ENCODE measurements at places on chromosomes 1 and 21.

GRCh38 chr1:160777486-160778089 is 18.4 kb upstream of the LY9 start:
- DNase-seq, result no peak

- DNase-seq, result no peak
Measured at GRCh38 chr1:204662530-204662929, 23.0 kb downstream of the LRRN2 start.

DNA sequence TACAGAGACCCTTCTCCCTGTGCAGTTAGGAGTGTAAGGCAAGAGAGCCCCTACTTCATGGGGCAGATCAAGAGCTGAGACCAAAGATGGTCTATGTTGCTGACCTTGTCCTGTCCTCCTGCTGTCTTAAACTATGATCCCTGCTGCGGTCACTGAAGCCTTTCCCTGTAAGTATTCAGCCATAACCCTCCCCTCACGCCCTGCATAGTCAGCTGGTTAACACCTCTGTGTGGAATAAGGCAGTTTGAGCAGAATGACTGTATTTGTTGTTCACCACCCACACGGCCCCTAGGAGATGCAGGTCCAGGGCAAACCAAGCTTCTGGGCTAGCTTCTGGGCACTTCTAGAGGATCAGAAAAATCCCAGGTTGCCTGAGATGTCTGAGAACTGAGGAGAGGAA is 356 bp downstream of the TSPAN1 start:
- DNase-seq, result no peak

DNA sequence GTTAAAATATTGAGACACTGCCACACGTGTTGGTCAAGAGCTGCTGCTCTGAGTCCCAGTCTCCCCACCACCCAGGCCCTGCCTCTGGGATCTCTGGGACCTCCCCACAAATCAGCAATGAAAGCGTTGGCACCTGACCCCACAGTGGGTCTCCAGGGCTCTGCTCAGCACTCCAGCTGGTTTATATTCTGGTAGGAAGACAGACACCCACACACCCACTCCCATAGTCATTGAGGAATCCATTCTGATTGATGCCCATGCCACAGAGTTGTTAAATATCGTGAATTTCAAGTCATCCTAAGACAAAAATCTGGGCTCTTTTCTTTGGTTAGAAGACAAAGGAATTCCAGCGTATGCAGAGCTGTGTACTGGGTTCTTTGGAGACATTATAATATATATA is 91.6 kb downstream of the KIF26B start:
- no peak for DNase-seq

GRCh38 chr1:30524840-30525617 is 198.4 kb downstream of the MATN1 start:
- DNase-seq, result no peak

DNA sequence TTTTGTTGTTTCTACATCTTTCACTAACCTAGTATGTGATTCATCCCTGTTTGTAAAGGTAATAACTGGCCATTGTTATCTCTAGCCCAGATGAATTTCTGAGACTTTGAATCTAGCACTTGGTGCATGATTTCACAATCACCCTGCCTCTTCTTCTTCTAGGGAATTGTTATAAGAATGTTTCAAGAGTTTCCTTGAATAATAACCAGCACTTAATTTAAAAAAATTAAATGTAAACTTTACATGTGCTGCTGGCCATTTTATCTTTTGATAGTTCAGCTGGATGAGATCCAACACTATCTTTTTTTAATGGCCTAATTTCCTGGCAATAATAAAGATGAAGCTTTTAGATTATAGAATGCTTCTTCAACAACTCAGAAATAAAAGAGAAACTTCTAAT is 31.8 kb downstream of the UBE2U start:
- DNase-seq, result no peak

- DNase-seq, result no peak
Measured at GRCh38 chr1:20586953-20587660, 1.8 kb upstream of the CDA start.

GRCh38 chr1:110888049-110888448 is 15.1 kb downstream of the CD53 start:
- no peak for DNase-seq

DNA sequence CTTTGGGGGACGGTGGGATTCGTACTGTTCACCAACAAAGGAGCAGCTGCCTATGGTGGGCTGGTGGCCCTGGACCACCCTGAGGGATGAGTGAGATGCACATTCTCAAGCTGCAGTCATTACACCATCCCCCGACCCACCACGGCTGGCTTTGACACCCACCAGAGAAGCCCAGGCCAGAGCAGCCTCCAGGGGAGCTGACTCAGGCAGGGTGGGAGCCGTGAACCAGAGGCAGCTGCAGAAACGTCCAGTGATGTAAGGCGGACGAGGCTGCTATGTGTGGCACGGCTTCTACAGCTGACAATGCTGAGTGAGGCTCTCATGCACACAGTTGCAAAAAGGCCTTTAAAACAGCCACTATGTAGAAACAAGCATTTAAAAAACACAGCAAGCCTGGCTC is 40.1 kb downstream of the CHAF1B start:
- DNase-seq, result no peak

DNA sequence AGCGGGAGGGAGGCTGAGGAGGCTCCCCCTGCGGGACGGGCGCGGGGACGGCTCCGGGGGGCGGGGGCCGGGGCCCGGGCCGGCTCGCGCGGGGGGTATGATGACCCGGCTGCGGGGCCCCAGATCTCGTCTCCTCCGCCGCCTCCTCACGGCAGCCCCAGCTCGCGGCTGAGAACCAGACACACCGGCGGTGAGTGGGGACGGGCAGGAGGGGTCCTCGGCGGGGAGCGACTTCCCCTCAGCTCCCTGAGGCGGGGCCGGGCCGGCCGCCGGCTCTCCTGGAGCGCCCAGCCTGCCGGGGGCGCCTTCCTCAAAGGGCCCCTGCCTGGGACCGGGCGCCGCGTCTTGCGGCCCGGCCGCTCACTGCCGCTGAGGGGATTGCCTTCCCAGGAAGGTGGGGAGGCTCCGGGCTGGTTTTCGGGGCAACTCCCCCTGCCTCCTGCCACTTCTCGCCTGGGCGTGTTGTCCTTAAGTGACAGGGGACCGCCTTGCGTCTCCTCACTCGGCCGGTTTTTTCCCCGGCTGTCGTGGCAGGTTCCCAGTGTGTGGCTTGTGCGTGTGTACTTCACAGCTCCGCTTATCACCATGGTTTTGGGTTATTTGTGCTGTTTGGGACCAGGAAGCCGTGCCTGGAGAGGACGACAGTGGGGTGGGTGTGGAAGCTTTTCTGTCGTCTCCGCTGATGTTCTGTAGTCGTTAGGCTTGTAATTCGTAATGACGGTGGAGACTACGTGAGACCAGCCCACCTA is 800 bp downstream of the HIPK1 start:
- peak; percentile 40 for DNase-seq

DNA sequence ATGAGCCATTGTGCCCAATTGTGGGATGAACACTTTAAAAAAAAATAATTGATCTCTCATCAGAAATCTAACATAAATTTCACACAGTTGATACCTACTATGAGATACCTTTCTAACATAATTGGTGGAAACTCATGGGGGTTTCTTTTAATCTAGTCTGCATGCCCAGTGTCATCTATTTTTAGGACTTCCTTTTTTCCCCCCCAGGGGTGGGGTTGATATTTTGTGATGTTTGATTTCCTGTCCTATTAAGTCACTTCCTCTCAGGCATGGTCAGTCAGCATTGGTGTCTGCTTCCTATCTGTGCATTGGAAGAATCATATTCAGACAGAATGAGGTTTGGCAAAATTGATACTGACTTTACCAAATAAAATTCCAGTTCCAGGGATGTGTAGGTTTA is 21.5 kb downstream of the NFYC start:
- no peak for DNase-seq

GRCh38 chr1:43058056-43058455 is 99.4 kb upstream of the SLC2A1 start:
- no peak for DNase-seq

DNA sequence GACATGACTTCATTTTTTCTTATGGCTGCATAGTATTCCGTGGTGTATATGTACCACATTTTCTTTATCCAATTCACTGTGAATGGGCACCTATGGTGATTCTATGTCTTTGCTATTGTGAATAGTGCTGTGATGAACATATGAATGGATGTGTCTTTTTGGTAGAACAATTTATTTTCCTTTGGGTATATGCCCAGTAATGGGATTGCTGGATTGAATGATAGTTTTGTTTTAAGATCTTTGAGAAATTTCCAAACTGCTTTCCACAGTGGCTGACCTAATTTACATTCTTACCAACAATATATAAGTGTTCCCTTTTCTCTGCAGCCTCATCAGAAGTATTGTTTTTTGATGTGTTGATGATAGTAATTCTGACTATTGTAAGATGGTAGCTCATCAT is 361.7 kb upstream of the SGIP1 start:
- no peak for DNase-seq

DNA sequence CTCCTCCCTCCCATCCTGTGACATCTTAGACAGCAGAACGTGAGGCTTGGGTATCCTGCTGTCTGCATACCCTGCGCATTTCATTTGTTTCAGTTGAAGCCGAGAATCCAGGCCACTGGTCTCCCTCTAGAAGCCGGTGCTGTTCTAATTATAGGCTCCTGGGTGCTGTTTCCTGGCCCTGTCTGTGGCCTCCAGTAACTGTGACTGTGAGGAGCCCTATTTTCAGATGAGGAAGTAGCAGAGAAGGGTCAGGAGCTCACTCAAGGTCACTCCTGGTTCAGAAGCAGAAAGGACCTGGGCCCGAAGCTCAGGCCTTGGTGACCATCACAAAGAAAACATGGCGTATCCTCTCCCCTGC is 24.0 kb downstream of the COQ8A start:
- no peak for DNase-seq

DNA sequence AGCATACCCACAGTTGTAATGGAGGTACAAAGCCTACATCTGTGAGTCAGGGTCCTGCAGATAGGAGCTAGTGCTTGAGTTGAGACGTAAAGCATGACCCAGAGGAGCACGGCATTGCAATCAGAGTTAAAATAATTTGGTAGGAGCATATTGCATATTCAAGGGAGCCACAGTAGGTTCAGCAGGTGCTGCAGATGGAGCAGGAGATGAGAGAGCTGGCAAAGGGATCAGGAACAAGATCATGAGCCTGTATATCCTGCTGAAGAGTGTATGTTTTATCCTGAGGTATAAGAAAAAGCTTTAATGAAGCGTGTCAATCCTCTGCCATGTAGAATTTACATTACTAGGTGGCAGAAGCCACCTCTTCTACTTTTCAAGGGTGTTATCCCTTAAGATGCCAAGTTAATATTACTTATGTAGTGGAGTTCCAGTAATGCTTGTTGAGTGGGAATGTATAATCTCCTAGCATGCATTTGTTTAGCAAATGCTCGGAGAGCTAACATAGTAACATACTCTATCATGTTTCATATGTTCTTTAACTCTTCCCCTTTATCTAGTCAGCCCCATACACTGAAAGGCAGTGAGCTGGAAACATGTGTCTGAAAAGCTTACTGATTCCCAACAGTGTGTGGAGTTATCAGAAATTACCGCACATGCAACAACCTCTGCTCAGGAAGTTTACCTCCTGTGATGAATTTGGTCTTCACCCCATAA is 300.3 kb downstream of the GRIK1 start:
- DNase-seq, result no peak

DNA sequence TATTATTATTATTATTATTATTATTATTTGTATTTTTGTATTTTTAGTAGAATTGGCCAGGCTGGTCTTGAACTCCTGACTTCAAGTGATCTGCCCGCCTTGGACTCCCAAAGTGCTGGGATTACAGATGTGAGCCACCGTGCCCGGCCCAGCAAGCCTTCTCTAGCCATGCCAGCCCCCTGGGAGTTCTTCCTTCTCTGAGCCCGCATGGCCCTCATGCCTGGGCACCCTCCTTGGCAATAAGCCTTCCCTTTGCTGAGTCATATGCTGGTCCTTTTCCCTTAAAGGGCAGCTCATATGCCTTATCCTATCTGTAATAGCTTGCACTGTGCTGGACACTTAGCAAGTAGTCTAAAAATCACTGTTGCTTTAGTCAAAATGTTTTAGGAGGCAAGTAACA is 8.5 kb upstream of the NBL1 start:
- no peak for DNase-seq

GRCh38 chr1:154821083-154821482 is 49.0 kb downstream of the KCNN3 start:
- DNase-seq, result no peak

- DNase-seq, result no peak
Measured at GRCh38 chr1:160210561-160210960, 5.4 kb downstream of the PEA15 start.

GRCh38 chr1:203915811-203916210 is 54.4 kb downstream of the SNRPE start:
- DNase-seq, result no peak

- DNase-seq, result no peak
Measured at GRCh38 chr1:209456878-209457277, 126.6 kb upstream of the CAMK1G start.

- no peak for DNase-seq
Measured at GRCh38 chr1:8863794-8864233, 14.7 kb downstream of the ENO1 start.

DNA sequence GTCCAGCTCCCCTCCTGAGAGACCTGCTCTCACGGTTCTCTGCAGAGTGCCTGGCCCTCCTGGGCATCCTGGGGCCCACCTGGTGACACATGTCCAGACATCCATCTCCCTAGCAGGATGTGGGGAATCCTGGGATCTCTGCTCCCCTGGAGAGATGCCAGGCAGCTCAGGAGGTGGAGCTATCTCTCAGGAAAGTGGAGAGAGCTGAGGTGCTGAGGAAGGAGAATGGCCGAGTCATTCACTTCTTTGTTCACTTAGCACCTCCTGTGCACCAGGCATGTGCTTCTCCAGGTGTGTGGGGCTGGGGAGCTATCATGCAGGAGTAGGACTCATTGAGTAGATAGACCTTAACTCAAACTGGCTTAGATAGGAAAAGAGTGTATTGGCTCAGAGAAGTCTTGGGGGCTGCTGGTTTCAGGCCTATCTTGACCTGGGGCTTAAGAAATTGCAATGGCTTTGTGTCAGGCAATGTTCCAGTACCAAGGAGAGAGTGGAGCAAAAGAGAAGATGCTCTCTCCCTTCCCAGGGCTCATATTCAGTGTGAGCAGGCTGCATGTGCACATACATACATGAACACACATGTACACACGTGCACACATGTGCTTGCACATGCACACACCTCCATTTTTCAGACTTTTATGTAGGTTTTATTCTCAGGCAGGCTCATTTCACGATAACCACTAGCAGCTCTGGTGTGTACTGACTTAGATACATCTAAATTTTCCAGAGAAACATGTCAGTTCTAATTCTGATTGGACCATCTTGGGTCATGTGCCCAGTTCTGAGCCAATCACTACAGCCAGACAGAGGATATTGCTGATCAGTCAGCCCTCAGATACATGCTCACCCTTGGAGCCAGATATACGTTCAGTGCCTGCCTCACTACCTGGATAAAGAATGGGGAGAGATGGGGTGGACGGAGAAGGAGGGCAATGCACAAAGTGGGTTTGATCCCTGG is 437.6 kb downstream of the PTPRU start:
- no peak for DNase-seq

DNA sequence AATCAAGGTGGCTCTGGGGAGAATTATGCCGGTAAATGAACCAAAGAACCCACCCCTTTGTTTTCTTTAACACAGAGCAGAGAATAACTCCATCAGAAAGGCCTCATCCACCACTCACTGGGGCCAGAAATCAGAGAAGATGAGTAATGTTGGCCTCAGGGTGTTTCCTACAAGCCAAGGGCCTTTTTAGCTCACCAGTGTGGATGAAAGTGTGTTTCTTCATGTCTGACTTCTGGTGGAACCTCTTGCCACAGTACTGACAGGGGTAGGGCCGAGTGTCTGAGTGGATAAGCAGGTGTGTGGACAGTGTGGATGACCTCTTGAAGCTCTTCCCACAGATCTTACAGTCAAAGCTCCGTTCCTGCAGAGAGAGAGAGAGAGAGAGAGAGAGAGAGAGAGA is 8.3 kb downstream of the GFI1 start:
- no peak for DNase-seq

GRCh38 chr1:160795951-160796383 is at the start of gene LY9:
Gene LY9, plus strand, starts transcription at chr1:160796174. Its CDS starts 14 bp downstream, at chr1:160796188.
- peak; percentile 55 for DNase-seq
